ENCODE measurements at places on chromosomes 7 and 10.
A peak's percentile ranks its signal among the peaks of the same experiment; 100 is the strongest.

GRCh38 chr7:155959894-155960293 is 147.6 kb upstream of the SHH start:
- no peak for DNase-seq

- no peak for DNase-seq
Measured at GRCh38 chr7:28700790-28701203, 257.3 kb downstream of the TRIL start.

- DNase-seq = no peak
Measured at GRCh38 chr10:43746906-43747305, 98.2 kb upstream of the ZNF32 start.

DNA sequence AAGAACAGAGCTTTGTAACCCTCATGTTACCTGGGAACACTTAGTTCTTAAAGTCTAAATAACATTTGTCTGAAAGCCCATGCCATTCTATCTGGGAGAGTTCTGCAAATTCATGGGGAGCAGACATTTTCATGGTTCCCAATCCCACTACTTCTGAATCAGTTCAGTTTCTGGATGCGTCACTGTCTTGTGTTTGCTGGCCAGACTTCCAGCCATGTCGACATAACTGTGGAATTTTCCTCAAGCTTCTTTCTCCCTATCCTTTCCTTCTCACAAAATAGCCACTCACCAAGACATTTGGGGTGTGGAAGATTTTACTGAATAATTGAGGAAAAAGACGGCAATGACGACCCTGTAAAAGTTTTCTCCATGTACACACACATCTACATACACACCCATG is 272.5 kb downstream of the NEBL start:
- no peak for DNase-seq

DNA sequence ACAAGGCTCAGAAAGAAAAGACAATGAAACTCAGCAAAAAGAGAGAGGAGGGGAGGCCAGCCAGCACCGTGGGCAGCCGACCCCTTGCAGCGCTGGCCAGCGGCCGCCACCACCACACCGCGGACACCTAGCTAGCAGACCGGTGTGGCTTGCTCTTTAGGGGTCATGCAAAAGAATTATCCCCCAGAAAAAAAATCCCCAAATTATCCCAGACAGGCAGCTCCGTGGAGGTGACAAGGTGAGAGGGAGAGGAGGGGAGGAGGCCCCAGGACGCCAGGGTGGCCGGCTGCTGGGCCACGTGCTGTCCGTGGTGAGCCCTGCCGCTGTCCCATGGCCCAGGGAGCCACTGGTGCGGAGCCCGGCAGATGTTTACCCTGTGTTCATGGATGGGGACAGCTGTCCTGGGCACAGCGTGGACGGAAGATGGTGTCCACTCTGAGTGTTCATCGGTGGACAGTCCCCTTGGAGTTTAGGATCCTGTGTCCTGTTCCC is 16.5 kb downstream of the YKT6 start:
- DNase-seq = no peak

GRCh38 chr10:113854761-113855588 is 514 bp downstream of the NHLRC2 start:
- DNase-seq = peak; percentile 79

DNA sequence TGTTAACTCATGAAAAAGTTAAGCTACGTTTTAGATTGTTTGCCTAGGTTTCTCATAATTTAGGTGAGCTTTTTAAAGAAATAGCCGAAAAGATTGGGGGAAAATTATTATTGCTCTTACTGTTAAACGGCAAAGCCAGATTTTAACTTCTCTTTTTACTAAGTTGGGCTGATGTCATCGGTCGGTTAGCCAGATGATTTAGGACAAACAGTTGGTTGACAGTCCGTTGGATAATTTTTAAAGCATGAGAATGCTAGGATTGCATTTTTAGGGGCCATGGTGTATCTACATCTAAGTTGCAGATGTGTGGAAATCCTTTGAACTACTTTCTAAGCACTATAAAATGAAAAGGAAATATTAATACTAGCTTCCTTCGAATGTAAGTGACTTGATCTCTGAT is 280.9 kb upstream of the AKR1E2 start:
- no peak for DNase-seq

GRCh38 chr7:8628656-8629055 is 195.2 kb downstream of the NXPH1 start:
- DNase-seq = no peak

GRCh38 chr7:80612880-80613279 is 25.6 kb upstream of the CD36 start:
- DNase-seq = no peak

GRCh38 chr10:5670662-5671375 is 4.4 kb upstream of the ASB13 start:
- DNase-seq = no peak

- DNase-seq = no peak
Measured at GRCh38 chr10:99593312-99593711, 26.9 kb downstream of the SLC25A28 start.

GRCh38 chr7:11701829-11702560 is 130.0 kb downstream of the THSD7A start:
- DNase-seq = no peak

- DNase-seq = no peak
Measured at GRCh38 chr7:44394112-44394447, 68.7 kb upstream of the CAMK2B start.

- peak; percentile 93 for DNase-seq
Measured at GRCh38 chr7:35799846-35800717, 775 bp upstream of the SEPTIN7 start.

DNA sequence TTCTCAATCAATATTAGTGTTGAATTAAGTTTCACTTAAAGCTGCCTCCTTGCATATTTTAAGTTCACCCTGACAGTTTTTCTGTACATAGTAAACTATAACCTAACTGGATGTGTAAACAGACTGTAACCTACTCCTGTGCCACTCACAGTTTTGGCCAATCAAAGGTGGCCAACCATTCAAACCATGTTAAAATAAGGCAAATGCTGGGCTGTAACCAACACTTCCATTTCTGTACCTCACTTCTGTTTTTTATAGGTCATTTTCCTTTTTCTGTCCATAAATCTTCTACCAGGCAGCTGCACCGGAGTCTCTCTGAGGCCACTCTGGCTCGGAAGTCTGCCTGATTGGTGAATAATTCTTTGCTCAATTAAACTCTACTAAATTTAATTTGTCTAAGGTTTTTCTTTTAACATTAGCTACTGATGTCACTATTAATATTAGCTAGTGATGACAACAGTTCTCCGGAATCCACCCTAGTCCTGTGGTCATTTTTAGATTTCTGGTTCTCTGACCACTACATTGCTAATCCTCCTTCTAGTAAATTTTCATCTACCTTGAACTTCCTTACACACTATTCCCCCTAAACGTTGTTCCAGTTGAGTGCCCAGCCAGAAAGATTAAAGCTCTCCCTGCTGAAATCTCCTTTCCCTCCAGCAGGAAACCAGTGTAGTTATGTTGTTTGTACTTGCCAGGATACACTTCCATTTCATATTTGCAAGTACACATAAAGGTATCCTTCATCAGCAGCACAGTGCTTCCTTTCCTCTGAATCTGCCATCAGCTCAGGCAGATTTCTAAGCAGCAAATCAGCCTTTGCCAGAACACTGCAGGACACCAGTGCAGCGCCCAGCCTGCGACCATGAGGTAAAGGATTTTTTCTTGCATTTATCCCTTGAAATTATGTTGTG is 18.6 kb upstream of the IFIT2 start:
- DNase-seq = no peak

- peak; percentile 86 for DNase-seq
Measured at GRCh38 chr10:43138757-43139241, 554 bp downstream of the CSGALNACT2 start.

DNA sequence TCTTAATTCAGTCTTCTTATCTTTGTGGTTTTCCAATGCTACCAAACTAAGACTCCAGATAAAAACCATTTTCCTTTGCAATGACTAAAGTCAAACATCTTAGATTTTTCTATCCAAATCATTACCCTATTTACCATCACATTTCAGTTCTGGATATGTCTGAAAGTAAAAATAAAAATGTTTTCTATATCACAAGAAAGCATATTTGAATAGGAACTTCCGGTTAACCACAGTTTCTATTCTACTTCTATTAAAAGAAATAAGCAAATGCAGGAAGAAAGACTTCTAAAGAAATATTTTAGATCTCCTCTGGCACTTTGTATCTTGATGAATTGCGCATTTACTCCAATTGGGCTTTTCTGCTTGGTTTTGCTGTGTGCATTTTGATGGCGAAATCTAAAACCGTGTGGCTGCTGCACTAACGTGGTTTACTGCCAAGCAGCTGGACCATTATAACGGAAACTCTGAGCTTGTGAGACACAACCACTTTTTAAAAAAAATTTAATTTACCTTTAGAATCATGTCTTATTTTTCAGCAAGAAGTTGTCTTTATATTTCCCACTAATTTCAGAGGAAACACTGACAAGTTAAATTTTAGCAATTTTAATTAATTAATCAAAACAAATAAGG is 146.1 kb downstream of the VPS50 start:
- no peak for DNase-seq

GRCh38 chr7:51187941-51188340 is 128.7 kb downstream of the COBL start:
- DNase-seq = no peak

DNA sequence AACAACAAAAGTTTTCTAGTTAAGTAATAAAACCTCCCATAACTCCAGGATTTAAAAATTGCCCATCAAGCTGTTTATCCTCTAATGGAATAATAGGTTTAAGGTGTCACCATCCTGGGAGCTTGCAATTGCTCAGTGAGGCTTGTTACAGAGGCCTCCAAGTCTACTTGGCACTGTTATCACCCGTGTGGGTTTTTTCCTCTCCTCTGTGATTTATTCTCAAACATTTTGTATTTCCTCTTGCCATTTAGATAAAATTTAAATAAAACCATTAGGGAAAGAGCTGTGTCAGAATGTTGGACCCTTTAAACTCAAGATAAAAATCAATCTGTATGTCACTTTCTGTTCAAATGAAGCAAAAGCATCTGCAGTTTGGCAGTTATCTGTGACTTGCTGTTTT is 202.6 kb downstream of the GALNT17 start:
- DNase-seq = no peak

GRCh38 chr10:44201656-44202055 is 183.2 kb downstream of the CXCL12 start:
- no peak for DNase-seq

- DNase-seq = peak; percentile 71
Measured at GRCh38 chr10:62046522-62047227, 145.2 kb downstream of the ARID5B start.

- no peak for DNase-seq
Measured at GRCh38 chr7:145692237-145692950, 424.2 kb upstream of the CNTNAP2 start.

DNA sequence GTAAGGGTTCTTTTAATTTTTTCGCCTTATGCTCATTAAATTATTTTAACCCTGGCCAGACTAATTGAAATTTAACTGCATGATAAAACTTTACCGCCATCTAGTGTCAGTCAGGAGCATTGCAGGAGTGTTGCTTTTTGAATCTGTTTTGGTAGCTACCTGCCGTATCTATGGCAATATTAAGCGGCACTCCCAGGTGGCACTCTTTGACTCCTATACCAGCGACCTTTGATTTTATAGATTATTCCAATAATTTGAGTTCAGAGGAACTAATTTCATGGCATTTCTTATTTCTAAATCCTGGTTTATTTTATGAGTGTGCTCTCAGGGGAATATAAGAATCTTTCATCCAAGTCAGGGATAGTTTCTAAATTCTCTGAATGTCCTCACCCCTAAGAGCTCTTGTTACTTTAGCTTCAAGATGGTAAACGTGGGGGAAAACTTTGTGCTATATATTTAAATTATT is 198.9 kb downstream of the REEP3 start:
- DNase-seq = peak; percentile 69

- DNase-seq = no peak
Measured at GRCh38 chr10:72470666-72471065, 115.9 kb upstream of the DNAJB12 start.

DNA sequence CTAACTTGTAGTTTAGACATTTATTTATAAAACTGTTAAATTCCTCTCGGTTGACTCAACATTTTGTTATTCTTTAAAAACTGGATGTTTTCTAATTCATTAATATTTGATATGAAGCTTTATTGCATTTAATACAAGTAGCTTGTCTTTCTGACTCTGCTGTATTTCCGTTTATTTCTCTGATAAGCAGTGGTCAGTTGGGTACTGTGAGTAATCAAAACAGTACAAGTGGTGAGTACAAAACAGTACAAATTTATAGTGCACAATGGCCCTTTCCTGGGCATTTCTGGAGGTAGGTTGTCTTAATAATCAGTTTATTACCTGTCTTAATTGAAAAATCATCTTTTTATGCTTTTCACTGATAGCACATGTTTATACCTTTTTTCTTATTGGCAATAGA is 182.7 kb downstream of the CCSER2 start:
- no peak for DNase-seq

- DNase-seq = no peak
Measured at GRCh38 chr7:73644688-73645286, 20.5 kb upstream of the MLXIPL start.

DNA sequence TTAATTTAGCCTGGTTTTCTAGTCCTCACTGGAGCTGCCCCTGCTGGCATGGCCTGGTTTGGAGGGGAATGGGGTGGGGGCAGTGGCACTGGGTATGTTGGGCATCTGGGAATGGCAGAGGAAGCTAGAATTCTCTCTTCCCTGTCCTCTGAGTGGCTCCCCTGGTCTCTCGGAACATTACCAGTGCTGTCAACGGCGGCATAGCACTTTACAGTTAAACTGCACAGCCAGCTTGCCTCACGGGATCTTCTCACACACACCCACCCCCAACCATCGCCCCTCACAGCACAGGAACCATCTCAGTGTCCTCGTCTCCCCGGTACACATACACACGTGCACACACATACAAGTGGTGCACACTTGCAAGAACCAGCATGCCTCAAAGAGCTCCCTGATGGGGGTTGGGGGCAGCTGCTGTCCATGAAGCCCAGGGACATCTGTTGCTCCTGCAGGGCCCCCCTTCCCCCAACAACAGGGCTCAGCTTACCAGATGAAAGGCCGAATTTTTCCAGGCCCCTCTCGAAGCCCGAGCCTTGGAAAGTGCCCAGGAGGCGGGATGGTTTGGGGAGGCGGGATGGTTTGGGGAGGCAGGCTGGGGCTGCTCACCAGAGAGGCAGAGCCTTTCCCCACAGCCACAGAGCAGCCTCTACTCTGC is 41.0 kb downstream of the TSPAN15 start:
- peak; percentile 42 for DNase-seq

- no peak for DNase-seq
Measured at GRCh38 chr7:12370249-12370648, 33.4 kb downstream of the VWDE start.

GRCh38 chr10:57638411-57638810 is 629.3 kb downstream of the IPMK start:
- DNase-seq = no peak

- no peak for DNase-seq
Measured at GRCh38 chr7:107499731-107500130, 29.9 kb downstream of the GPR22 start.
